ENCODE measurements at places on chromosomes 2 and 18. TPM values are rescaled to one million over a fixed set of nuclear protein-coding genes. Genes with fewer than 3 reads are reported as not detected.

DNA sequence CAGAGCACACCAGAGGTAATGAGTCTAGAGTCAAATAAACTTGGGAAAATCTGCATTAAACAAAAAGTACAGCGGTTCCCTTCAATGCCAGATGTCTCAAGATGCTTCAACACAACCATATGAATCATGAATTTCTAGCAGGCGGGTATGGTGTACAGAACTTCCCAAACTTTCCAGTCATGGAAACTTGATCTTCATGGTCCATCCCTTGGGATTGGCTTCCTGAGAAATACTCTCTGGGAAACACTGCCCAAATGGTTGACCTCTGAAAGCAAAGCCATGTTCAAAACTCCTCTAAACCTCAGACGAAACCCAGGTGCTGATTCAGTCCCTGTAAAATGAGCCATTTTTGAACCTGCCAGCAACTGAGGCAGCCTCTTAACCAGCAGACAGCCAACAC, 16.4 kb upstream of the TMEM247 start:
- no peak for DNase-seq

The SERPINB3 gene
- not detected for polyA plus RNA-seq

The CXCR2 gene
- 0.10 TPM for polyA plus RNA-seq

The ING5 gene
- 20.8 TPM for polyA plus RNA-seq

GRCh38 chr2:239339726-239340601, 60.9 kb downstream of the HDAC4 start:
- DNase-seq = no peak

DNA sequence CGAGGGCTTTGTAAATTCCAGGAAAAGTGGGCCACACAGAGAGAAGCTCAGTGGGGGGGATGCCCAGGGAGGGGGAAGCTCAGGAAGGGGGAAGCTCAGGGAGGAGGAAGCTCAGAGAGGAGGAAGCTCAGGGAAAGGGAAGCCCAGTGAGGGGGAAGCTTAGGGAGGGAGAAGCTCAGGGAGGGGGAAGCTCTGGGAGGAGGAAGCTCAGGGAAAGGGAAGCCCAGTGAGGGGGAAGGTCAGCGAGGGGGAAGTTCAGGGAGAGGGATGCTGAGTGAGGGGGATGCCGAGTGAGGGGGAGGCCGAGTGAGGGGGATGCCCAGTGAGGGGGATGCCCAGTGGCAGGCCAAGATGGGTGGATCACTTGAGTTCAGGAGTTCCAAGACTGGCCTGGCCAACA, 821 bp upstream of the CHRNG start:
- DNase-seq = peak; percentile 15

The TEX44 gene
- polyA plus RNA-seq = not detected

GRCh38 chr2:219453671-219454590, 19.3 kb downstream of the SPEG start:
- no peak for DNase-seq

DNA sequence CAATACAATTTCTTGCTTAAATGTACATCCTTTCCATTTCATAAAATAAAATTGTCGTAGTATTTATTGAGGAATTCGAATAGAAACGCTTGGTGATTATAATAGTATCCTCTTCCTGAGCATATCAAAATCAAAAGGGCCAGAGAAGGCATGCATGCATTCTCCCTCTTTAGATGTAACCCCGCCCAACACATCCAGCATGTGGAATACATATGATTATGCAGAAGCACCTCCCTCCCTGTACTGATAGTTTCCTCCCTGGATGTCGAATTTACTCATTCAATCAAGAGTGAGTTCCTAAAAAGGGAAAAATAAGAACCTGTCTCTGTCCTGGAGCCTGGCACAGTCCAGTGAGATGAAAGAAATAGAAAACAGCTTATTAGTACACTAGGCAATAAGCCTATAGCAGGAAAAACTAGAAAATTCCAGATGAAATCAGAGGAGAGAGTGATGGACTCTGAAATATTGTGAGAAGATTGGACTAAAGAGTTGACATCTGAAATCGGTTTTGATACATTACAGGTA, 262.9 kb downstream of the RDH14 start:
- no peak for DNase-seq

DNA sequence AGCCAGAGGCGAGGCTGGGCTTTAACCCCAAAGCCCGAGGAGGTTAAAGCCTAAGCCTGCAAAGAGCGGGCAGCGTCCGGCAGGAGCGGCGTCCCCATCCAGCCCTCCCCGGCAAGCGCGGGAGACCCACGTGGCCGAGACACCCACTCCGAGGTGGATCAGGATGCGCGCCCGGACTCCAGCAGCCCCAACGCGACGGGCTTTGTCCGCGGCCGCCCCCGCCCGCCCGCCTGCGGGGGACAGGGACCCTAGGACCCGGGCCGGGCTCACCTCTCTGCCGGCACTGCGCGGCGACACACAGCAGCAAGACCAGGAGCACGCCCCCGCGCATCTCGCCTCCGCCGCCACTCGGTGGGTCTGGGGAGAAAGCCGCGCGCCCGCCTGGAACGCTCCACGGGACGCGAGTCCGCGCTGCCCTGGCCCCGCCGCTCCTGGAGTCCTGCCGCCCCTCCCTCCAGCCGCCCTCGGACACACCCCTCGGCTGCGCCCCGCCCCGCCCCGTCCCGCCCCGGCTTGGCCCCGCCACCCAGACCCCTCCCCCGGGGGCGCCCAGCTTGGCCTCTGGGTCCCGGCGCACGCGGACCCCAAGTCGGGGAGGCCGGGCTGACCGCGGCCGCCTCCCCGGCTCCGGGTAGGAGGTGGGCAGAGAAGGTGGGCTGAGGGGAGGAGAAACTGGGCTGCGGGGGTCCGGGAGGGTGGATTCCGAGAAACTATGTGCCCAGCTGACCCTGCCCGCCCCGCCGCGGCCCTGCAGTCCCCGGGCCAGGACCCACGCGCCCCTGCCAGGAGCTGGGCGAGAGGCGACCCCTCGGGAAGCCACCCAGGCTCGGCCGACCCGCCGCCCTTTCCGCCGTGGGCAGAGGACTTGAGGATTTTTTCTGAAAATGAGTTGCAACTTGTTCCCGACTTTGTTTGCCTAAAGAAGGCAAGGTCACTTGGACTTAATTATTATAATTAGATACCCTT, at the start of gene LAMA1:
TSS of gene LAMA1 (minus strand) at position 408 of the 966 bp plus-strand sequence. CDS start at position 331, 77 bp downstream.
- no peak for DNase-seq

The EFEMP1 gene
- polyA plus RNA-seq = 44.8 TPM

GRCh38 chr2:172241222-172241621, 138.5 kb upstream of the DLX2 start:
- DNase-seq = no peak

DNA sequence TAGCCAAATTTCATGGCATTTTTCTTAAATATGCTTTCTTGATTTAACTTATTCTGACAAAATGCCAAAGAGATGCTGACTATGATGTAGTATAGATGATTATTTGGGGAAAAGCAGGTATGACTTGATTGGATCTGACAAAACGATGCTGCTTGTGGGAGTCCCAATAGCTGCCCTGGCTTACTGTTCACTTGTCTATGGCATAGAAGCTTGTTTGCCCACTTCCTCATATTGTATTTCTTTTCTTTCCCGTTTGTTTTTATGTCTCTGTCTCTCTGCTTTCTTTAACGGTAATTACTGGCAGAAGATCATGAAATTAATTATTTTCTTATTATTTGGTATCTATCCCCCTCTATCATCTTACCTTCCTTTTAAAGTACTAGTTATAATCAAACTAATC, 43.0 kb downstream of the EPC2 start:
- DNase-seq = no peak

- DNase-seq = no peak
Observed at GRCh38 chr2:149832324-149832723, 244.7 kb upstream of the MMADHC start.

DNA sequence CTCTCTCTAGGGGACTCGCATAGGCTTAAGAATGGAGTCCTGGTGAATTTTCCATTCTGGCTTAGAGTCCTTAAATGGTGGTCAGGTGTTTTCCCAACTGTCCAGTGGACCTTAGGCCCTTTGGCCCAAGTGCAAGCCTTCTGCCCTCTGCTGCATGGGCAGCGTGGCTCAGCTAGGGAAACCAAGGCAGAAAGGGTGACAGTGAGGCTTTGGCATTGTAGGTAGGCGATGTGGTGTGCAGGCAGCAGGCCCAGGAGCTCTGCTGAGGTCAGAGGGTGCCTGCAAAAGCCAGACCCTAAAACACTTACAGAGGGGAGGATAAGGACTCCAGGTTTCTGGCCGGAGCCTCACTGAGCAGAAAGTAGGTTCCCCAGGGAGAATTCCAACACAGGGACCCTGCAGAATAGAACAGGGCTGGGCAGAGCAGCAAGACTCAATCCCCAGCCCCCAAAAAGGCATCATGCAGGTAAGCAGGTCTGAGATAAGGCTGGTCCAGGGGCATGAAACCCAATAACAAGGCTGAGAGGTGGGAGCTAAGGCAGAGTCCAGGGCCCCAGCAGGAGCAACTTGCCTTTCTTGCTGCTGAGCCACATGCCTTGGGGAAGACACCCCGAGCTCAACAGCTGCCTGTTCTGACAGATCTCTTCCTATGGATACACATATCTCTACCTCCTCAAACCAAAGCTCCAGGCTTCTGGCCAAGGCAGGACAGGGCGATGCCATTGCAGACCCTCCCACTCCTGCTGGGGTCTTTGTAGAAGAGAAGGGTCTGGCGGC, 199.7 kb downstream of the TNS1 start:
- DNase-seq = peak; percentile 23

DNA sequence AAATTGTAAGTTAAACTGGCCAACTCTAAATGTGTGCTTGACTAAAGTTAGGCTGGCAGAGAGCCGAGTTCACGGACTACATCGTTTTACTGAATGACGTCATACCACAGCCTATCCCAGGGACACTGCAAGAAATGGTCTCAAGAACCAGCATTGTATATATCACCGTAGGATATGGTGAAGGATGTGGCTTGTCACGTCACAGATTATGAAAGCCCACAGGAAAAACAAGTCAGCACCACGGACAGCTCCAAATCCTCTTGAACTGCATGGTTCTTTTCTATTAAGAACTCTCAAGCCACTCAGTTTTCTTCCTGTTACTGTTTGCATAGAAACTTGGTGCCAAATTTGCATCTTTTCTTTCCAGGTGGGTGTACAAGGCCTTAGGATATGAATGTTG, 85.1 kb upstream of the ACAA2 start:
- DNase-seq = peak; percentile 72

DNA sequence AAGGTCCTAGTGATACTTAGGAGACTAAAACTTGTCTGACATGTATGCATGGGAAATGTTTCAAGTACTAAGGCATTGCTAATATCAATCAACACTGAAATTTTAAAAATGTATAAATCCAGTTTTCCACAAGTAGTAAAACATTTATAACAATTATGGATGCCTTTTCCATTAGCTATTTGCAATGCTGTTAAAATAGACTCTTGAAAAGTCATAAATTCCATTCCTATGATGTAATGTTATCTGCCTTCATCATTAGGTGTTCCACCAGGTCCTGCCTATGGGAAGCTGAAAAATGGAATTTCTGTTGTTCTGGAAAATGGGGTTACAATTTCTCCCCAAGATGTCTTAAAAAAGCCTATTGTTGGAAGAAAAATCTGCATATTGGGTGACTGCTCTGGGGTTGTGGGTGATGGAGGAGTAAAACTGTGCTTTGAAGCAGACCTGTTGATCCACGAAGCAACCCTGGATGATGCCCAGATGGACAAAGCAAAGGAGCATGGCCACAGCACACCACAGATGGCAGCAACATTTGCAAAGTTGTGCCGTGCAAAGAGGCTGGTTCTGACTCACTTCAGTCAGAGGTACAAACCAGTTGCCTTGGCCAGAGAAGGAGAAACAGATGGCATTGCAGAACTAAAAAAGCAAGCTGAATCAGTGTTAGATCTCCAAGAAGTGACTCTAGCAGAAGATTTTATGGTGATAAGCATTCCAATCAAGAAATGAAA, 18.7 kb downstream of the ELAC1 start:
- peak; percentile 20 for DNase-seq

- DNase-seq = no peak
Observed at GRCh38 chr18:26421503-26421902, 126.8 kb downstream of the KCTD1 start.

The INHA gene
- 44.6 TPM for polyA plus RNA-seq

- no peak for DNase-seq
Observed at GRCh38 chr18:9905401-9905922, 8.4 kb upstream of the VAPA start.

- no peak for DNase-seq
Observed at GRCh38 chr18:23752796-23753195, 63.5 kb downstream of the LAMA3 start.

GRCh38 chr2:172749388-172749787, 13.7 kb downstream of the RAPGEF4 start:
- no peak for DNase-seq

DNA sequence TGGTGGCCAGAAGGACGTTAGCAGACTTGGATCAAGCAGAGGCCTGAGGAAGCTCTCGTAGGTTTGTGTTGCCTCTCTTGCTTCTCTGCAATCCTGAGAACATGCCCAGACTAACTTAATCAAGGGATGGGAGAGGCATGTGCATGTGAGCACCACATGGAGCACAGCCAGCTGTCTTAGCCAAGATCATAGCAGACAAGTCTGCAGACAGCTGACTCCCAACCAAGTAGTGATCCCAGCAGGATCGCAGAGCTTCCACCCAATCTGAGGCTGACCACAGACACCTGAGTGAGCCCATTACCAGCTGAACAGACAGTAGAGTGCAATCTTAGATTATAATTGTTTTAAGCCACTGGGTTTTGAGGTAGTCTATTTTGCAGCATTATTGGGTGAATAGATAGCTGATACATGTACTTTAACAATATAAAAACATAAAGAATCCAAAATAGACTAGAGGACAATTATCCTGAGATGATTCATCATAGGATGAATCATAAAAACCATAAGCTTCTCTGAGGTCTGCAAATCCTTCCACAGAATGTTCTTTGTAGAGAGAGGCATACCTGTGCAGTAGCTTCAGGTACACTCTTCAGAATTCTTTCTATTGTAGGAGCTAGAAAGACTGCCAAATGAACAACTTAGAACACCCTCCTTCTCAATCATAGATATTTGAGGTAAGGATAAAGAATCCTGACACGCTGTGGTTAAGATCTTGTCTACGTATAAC, 25.2 kb upstream of the FAM110C start:
- no peak for DNase-seq

The ERICH2 gene
- 1.2 TPM for polyA plus RNA-seq

- no peak for DNase-seq
Observed at GRCh38 chr18:22546905-22547570, 129.3 kb upstream of the CTAGE1 start.

- DNase-seq = no peak
Observed at GRCh38 chr18:63980896-63981460, 11.1 kb downstream of the SERPINB8 start.

The DSG4 gene
- not detected for polyA plus RNA-seq

- DNase-seq = no peak
Observed at GRCh38 chr2:86809481-86810121, 18.9 kb upstream of the CD8A start.

The NT5C1B gene
- polyA plus RNA-seq = not detected

All from adrenal gland (tissue), 19 donors.